ENCODE measurements at places on chromosomes 3 and 15.

- no peak for DNase-seq
Observed at GRCh38 chr3:121601212-121601812, 8.1 kb downstream of the FBXO40 start.

- no peak for DNase-seq
Observed at GRCh38 chr3:65551945-65552344, 486.8 kb downstream of the MAGI1 start.

GRCh38 chr3:112498914-112499711 is at the start of gene BTLA:
BTLA (minus strand) TSS chr3:112499472; CDS start chr3:112499358, 114 bp downstream.
- DNase-seq = no peak

DNA sequence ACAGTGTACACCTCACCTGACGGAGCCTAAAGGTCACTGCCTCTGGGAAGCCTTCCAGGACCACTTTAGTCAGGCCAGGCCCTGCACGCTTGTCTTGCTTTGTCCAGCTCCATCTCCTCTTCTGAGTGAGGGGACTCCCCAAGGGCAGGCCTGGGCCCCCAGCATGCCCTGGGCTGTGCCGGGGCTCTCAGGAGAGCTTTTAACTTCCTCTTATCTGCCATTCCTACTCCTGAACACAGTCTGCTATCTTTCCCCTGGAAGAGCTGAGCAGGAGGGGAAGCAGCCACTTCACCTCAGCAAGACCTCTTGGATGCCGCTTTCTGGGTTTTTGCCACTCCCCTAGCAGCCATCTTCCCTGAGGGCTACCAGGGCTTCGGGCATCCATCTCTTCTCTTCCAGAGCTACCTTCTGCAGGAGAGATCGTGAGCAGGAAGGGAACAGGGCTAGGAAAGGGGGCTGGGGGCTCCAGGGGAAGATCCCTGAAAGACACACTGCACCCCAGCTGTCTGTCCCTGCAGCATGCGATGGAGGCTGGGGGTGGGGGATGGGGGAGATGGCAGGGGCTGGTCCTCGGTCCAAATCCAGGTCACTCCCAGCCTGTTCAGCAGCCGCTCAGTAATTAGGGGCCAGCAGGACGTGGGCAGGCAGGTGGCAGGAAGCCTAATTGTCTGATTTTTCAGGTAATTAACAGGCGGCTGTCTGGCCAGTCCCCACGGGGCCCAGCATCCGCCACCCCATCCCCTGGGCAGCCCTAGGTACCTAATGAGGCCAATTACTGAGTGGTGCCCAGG is 19.9 kb upstream of the RPL29 start:
- DNase-seq = no peak

DNA sequence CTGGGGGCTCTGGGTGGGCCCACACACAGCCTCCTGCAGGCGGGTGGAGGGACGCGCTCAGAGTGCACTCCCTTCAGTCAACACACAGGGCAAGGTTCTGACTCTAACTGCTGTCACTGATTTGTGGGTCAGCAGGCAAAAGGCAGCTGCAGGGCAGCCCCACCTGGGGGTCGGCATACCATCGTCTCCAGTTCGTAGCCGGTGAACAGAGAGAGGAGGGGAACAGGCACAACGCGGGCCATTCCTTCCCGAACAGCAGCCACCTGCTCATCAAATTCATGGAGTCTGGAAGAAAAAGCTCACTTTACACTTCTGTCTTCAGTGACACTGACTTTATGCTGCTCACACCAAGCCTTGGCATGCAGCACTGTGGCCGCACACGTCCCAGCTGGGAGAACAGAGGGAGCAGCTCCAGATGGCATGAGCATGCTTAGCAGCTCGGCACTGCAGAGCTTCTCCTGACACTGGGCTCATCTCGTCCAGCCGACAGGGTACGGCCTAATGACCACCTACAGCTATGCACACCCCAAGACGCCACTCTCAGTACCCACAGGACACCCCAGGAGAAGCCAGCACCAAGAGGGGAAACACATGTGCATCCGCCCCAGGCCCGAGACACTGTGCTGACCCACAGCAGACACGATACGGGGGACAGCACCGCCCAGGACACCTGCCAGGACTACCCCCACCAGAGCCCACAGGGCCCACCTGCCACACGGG is 14.4 kb upstream of the OCA2 start:
- DNase-seq = no peak

DNA sequence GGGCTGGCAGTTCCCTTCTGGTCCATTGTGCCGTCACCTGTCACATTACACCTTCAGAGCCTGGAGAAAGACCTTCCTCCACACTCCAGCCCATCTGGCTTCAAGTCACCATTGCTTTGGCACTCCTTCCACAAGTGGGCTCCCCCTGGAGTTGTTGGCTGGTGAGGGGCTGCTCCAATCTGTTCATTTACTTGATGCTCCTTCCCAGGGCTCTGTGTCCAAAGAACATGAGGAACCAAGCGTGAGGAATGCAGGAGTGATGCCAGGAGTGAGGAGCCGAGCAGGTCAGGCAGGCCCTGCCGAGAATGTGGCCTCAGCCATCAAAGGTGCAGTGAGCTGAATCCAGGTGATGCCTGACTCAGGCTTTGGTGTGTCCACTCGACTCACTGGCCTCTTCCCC is 57.2 kb downstream of the OXNAD1 start:
- no peak for DNase-seq

DNA sequence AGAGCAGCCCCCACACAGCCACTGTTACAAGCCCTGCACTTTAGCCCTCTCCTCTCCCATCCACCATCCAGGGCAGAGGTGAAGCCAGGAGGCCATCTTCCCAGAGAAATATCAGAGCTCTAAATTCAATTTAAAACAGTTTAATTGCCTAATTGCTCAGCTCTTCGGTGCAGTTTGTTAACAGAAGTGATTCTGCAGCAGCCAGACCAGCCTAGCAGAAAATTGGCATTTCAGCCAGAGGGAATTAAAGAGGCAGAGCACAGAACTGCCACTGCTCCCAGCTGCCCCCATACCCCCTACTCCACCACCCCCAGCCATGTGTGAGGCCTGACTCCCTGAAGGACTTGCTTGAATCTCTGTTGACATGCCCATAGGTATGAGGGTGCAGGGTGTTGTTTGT is 38.5 kb downstream of the TPRA1 start:
- DNase-seq = no peak

- DNase-seq = no peak
Observed at GRCh38 chr3:12966847-12967605, 106.2 kb downstream of the IQSEC1 start.

DNA sequence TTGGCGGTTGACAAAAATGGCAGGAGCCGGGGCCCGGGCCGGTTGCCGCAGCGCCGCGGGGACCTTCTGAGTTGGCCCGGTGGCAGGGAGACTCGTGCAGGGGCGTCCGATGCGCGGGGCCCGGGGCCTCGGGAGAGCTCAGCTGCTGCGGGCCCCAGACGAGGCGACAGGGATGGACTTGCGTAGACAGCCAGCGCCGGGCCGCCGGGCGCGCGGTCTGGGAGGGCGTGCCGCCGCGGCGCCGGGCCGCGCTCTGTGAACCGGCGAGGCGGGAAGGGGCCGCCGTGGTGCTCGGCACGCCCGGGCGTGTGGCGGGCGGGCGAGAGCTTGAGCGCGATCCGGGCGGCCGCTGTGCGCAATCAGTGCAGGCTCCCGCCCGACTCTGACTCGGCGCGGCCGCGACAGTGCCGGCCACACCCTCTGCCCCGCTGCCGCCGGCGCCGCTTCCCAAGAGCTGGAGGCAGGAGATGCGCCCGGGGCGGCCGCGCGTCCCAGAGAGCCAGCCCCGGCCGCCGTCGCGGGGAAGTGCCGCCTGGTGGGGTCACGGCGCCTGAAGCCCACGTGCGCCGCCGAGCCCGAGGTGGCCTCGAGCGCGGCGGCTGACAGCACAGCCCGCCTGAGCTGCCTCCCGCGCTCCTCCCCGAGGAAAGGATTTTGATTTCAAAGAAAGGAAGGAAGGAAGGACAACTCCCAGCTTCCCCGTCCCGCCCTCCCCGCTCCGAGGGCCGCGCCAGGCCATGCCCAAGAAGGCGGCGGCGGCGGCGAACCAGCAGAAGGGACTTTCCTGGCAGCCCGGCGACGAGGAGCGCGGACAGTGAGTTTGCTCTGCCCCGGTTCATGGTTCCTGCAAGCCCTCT is 657 bp downstream of the TLNRD1 start:
- DNase-seq = no peak

All from activated naive CD4-positive, alpha-beta T cell (primary cell).